ENCODE measurements at places on chromosomes 11 and 22.

- DNase-seq = no peak
Observed at GRCh38 chr22:29244785-29245625, 22.8 kb downstream of the RHBDD3 start.

GRCh38 chr11:2987881-2988861 is 4.0 kb downstream of the NAP1L4 start:
- DNase-seq = no peak

- no peak for DNase-seq
Observed at GRCh38 chr11:82458761-82459160, 274.9 kb downstream of the FAM181B start.

DNA sequence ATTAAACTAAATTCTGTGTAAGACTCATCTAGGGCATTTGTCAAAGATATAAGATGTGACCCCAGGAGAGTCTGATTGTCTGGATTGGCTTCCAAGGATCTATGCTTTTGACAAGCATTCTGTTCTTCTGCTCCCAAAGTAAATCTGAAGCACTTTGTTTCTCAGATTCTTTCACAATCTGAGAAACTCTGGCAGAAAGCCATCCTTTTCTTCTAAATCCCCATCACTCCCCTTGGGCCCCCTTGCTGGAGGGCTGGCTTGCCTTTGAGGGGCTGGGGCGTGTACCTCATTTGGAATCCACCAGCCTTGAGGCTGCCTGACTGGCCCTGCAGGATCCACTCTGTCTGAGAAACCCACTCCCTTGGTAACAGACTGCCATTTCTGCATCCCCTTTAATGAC is 173.5 kb upstream of the CTSC start:
- DNase-seq = no peak

- no peak for DNase-seq
Observed at GRCh38 chr22:42919199-42919598, 62.1 kb upstream of the ARFGAP3 start.

DNA sequence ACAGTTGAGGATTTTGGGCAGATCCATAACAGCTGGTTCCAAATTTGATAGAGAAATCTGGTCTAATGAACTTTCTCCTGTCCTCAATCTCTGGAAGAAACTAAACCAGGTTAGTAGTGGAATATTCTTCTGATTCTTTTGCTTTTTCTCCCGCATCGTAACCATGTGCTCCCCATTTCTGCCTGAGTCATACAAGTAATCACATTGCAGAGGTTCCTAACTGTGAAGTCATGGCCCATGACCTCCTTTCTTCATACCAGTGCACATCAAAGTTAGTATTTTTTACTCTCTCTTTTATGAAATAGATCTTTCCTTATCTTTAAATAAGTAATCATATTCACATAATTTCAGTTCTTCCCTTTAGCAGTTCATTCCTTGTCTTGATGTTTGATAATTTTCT is 249.0 kb downstream of the DYNC2H1 start:
- no peak for DNase-seq

DNA sequence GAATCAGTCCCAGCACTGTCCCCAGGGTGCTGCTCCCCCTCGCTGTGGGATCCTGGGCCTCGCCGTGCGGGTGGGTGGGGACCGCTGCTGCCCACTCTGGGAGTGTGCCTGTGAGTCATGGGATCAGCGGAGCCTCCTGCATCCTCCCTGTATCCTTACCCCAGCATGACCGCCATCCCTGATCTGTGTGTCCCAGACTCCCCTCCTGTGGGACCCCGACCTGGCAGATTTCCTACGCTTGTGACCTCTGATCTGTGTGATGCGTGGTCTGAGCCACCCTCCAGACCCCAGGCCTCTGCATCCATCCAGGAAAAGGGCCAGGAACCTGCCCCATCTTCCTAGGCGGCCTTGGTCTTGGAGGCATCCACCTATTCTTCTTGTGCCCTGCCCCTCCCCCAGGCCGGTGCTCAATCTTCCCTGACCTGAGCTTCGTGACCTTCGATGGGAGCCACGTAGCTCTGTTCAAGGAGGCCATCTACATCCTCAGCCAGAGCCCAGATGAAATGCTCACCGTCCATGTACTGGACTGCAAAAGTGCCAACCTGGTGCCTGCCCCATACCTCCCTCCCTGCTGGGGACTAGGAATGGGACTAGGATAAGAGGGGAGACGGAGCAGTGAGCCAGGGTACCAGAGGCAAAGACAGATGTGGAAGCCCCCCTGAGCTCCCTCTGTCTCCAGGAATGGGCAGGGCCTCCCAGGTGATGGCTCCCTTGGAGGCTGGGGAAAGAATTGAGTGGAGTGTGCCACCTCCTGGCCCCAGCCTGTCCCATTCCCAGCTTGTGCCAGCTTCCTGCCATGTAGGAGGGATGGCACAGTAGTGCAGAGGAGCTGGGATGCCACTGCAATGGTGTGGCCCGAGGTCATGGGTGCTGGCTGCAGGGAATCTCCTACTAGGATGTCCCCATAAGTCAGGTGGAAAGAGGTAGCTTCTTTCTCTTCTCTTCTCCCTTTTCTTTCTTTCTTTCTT is 65.4 kb downstream of the OTOG start:
- no peak for DNase-seq

DNA sequence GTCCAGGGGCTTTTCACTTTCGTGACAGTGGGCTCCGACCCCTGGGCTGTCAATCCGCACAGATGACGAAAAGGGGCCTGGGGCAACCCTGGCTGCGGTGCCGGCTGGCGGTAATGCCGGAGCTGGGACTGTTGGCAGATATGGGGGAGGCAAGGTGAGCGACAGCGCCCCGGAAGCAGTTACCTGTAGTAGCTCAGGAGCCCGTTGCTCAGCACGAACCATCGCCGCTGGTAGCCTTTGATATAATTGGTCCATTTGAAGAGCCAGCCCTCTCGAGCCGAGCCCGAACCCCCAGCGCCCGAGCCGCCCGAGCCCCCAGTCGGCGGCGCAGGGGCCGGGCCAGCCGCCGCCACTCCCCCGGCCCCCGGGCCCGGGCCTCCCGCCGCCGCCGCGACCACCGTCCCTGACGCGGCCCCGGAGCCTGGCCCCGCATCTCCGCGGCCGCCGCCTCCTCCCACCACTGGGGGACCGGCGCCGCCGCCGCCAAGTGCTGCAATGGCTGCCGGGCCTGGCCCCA is 396 bp downstream of the OSBP start:
- DNase-seq = peak; percentile 33

DNA sequence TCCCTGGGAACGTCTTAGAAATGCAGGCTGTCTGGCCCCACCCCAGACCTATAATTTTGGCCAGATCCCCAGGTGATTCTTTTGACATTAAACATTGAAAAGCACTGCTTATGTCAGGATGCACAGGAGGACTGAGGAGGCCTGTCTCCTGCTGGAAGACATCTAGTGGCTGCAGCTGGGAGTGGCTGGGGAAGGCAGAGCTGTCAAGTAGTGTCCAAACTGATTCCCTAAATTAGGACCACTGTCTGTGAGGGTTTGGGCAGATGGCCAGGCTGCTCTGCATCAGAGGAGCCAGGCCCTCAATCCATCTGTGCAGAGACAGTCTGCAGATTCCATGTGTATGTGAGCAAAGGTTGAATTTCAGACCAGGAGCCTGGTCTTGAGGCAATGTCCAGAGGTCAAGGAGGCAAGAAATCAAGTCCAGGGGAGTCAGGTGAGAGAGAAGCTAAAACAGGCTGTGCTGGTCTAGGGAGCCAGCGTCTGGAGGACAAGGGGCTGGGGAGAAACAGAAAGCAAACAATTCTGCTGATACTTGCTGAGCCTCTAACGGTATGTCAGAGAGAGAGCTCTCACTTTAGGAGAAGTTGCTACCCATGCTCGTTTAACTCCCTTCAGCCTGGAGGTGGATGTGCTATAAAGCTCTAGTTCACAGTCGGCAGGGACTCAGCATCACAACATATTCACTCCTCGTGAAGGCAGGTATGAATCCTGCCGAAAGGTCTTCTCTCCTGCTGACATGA is 15.3 kb upstream of the SYTL2 start:
- no peak for DNase-seq

GRCh38 chr11:69704508-69705253 is 859 bp upstream of the FGF19 start:
- no peak for DNase-seq

- DNase-seq = no peak
Observed at GRCh38 chr11:122780296-122780949, 57.9 kb upstream of the CRTAM start.

GRCh38 chr11:33214187-33214586 is 43.0 kb upstream of the HIPK3 start:
- no peak for DNase-seq

DNA sequence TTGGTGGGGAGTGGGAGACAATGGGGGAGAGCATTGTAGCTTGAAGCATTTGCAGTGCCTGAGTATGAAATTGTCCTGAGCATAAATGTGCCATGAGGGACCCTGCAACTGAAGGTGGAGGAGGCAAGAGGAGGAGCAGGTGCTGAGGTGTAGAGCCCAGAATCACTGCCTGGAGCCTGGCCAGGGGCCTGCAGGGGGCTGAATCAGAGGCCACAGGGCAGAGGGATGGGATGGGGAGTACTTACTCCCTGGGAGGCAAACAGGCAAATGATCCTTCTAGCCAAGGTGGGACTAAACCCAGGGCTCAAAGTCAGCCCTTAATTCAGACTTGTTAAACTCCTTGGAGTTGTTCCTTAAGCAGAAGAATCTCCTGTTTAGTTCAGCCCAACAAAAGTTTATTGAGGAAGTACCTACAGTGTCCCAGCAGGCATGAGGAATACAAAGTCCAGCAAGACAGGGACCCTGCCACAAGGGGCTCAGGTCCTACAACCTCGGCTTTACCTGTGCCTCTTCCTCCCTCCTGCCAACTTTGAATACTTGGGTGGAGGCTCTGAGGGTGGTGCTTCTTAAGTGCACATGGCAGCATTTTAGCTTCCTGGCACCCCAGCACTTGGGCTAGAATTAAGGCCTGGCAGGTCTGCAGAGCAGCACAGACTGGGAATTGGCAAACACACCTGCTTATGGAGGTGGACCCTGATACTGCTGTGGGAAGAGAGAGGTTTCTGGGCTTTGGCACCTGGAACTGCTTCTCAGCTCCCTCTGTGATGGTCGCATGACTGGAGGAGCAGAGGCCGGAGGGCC is 20.0 kb downstream of the MICAL2 start:
- no peak for DNase-seq

DNA sequence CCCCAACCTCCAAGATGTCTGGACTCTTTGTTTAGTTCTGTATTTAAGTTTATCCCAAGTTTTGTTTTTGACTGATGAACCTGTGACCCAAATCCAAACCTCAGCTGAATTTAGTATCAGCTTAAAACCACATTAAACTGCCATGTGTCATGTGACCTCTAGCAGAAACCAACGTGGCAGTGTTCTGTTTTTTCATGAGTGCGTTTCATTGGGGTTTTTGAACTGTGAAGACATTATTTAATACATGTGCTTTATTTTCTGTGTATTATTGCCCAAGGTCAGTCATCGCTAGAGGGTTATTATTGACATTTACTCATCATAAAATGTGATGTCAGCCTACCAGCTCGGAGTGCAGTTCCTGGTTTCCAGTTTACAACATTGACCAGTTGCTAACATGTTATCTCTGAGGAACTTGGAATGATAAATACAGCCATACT is 1.8 kb downstream of the TLCD5 start:
- DNase-seq = no peak
